ENCODE measurements at places on chromosomes 2 and 18.

DNA sequence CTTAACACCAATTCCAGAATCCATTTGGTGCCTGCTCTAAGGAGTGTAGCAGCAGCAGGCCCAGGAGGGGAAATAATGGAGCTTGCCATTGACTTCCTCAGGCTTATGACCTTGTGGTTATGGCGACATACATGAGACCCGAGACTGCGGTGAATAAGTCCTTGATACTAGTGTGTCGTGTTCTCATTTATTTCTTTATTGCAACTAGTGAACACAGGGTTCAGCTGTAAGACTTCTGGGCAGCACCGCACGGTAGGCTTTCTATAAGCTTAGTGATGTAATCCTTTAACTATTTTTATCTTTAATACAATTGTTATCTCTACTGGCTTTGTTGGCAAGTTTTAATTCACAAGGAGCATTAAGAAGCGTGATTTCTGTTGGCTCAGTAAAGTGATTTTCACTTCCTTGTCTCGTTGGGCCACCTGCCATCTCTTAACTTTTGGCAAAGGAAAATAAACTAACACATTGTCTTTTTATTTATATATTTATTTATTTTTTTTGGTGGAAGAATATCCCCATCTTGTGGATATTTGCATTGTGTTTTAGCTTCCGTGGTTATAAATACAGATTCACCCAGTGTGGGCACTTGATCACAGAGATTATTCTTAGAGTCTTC, 139.8 kb downstream of the LTBP1 start:
- no peak for DNase-seq

DNA sequence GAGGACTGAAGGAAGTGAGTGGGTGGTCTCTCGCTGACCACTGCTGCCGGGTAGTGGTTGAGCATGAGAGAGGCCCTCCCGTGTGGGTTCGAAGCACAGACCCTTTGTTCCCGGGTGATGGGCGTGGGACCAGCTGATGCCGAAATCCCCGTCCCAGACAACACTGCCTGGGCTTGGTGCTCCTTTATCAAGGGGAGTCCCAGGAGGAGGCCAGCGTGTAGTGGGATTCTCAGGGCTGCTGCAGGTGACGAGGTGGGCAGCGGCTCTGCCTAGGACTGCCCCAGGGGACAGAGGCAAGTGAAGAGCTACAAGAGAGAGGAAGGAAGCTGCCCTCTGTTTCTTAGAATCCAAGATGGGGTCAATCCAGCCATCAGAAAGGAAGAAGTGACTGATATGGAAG, 251.3 kb upstream of the PXDN start:
- no peak for DNase-seq

GRCh38 chr2:200625958-200626363, 40.1 kb downstream of the AOX1 start:
- DNase-seq, result no peak

DNA sequence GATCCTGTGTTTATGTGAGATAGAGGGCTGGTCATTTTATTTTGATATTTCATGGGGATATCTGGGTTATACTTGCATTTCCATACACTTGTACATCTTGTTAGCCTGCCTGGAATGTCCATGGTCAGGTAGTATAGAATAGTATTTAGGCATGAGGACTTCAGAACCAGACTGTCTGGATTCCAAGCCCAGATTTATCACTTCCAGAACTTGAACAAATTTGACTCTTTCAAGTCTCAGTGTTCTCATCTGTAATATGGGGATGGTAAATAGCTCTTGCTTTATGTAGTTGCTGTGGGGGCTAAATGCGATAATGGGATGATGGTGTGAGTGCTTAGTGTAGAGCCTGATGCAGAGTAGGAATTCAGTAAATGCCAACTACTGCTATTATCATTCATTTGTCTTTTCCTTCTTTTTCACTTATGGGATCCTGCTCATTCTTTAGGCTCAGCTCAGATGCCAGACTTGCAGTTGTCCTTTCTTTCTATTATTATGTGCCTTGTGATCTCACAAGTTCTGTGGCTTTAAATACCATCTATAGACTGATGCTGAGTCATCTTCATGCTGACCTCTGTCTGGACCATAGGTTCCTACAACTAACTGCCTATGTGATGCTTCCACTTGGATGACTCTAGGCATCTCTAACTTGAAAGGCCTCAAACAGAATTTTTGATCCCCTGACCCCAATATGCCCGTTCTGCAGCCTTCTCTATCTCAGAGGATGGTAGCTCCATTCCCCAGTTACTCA, 67.4 kb downstream of the POLE4 start:
- DNase-seq, result no peak

DNA sequence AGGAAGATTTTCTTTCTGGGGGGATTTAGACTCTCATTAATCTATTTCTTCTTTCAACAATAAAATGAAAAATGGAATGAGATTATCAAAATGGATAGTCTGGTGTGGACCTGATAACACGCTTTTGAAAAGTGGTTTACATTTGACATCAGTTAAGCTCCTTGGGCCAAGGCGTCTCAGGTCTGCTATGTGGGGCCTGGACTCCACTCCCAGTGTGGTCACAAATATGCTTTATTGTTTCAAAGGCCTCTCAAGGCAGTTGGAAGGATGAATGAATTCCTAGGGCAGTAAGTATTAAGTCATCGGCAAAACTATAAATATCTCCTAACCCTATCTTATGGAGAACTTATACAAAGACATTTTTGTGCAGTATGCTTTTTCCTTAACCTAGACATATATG, 74.5 kb downstream of the ETAA1 start:
- no peak for DNase-seq

GRCh38 chr2:232957657-232958090, 55.4 kb downstream of the NGEF start:
- no peak for DNase-seq

DNA sequence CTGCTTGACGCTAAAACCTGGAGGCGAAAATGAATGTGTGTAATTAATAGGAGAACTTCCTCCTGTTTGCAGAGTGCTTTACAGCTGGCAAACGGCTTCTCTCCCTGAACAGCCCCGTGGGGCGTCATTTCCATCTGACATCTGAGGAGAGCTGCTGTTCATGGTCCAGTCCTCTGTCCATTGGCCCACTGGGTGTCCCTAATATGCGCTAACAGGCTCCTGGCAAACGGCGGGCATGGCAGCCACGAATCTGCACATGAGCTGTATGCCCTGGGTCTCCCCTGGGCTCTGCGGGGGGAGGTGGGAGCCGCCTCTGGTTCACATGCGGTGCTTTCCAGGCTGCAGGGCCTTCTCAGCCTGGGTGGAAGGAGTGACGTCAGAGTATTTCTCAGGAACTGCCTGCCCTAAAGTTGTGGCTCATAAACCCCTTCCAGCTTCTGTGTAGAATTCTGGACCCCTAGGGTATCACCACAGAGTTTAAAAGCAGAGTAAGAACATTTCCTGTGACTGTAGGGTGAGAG, 73.2 kb downstream of the LRRFIP1 start:
- DNase-seq, result no peak

DNA sequence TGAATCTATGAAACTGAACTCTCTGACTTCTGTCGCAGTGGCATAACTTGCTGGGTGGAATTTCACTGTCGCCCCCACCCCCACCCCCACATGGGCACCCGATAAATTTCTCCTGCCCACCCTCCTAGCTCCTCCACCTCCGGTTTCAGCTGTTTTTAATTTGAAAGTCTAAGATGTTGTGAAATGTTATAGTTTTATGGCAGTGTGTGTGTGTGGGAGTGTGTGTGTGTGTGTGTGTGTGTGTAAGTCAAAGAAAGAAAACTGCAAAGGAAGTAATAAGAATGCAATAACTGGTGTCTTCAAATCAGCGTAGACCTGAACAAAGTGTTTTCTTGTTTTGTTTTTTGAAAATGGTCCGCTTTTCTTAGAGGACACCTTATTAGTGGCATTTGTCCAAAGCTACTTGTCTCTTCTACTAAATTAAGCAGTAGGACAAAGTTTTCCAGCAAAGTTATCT, 388 bp downstream of the DTNA start:
- DNase-seq, result no peak

DNA sequence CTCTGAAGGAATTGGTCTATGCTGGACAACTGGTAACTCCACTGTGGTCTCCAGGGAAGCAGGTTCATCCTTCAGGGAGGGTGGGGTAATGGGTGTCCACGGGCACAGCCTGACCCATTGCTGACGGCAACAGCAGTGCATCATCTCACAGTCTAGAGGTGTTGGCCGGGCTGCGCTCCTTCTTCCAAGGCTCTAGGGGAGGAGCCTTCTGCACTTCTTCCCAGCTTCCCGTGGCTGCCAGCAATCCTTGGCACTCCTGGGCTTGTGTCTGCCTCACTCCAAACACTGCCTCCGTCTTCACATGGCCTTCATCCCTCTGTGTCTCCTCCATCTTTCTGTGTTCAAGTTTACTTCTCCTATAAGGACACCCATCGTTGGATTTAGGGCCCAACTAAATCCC, 166.2 kb downstream of the CTIF start:
- DNase-seq, result no peak

DNA sequence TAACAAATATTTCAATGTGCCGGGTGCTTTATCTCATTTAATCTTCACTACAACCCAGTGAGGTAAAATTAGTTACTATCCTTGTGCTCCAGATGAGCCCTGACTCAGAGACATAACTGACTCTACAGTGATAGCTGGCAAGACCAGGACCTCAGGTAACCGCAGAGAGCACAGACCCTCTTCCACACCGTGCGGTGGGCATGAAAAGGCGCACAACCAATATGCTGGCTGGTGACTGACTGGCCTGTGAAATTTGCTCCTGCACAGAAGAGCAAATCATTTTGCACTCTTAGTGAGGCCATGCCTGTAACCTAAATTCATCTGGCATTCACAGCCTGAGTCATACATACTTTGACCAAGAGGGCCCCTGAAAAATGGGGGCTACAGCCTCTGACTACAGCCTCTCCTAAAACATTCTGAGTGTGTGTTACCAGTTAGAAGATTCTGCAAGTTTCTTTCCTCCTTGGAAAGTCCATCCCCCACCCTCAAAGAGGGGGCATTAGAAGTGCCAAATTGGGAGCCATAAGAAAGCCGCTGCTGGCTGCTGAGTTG, 22.4 kb upstream of the MSGN1 start:
- no peak for DNase-seq

- no peak for DNase-seq
Observed at GRCh38 chr2:36455011-36455410, 99.4 kb downstream of the CRIM1 start.

DNA sequence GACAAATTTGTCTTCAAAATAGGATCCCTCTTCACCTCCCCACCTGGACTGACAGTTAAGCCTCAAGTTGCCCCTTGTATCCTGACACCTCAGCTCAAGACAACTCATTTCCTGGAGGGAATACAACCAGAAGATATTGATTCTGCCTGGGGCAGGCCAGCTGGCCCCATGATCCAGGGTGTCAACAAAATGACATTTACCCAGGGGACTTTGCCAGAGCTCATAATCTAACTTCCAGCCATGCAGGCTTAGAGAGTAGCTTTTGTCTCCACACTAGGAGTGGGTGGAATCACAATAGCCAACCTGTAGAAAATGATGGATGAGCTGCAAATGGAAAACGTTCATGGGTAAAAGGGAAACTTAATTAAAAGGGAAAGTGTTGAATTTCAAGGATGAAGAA, 220.1 kb upstream of the DPP10 start:
- DNase-seq, result no peak

GRCh38 chr2:166335284-166335683, 40.5 kb downstream of the SCN9A start:
- DNase-seq, result no peak

- no peak for DNase-seq
Observed at GRCh38 chr2:121907928-121908327, 152.5 kb downstream of the TSN start.

DNA sequence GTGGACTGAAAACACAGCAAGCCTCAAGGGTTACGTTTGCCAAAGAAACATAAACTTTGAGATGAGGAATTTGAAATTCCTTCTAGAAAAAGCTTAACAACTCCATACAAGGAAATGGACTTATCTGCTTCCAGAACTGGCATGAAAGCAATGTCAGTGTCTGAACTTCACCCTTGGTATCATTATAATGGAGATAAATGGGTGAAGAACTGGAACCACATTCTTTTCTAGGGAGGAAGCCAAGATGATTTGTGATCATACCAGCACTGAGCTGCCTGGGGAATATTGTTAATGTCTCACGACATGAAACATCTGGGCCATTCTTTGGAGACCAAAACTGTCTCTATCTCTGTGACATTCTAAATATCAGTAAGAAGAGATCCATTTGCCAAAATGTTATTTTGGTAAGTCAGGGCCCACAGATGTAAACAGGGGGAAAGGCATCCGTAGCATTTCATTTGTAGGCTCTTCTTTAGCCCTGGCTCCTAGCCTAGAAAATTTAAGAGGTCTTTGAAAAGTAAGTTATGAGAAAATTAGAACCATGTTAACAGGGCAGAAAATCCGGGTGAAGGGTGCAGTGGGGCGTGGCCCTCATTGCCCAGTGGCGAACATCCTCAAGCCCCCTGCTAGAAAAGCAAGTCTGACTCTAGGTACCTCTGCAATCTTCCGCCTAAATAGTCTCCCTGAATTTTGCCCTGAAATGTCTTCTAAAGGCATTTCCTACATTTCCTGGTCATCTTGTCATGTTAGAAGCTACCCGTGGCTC, 295.3 kb upstream of the EPAS1 start:
- DNase-seq, result no peak

GRCh38 chr2:218727502-218728165, 17.0 kb downstream of the TTLL4 start:
- DNase-seq, result no peak

Measured in NCI-H1048 (cell line).